Neural progenitor cell (in vitro differentiated cells): ENCODE measurements at places on chromosomes 2 and 18.

GRCh38 chr2:52916981-52917380 is 850.6 kb upstream of the CHAC2 start:
- DNase-seq: no peak

DNA sequence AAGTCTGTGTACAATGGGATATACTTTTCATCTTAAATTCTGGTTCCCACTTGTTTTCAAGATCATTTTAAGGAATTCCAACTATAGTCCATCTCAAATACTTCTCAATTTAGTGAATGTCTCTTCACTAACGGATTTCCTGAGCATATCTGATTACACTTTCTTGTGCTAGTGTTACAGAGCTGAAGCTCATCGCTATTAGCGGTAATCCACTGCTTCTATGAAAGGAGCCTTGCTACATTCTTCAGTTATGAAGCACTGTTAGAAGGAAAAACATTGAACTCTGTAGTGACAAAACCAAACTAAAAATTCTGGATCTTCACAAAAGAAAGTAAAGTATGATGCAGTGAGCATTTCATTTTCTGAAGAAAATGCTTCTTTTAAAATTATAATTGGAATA is 72.0 kb downstream of the AGPS start:
- DNase-seq: no peak

DNA sequence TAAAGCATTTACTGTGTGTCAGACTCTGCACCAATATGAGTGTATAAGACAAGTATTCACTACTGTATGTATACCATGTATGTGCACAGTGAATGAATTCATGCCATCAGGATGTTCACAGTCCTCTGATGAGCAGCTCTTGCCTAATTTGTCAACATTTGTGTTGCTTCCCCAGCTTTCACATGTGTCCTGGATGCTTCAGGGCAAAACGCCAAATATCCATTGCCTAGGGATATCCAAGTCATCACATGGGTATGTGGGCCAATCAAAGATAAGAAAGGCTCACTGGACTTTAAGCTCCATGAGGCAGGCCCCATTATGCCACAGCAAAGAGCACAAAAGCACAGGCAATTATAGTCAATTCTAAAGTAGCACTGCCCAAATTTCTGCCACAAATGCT is 134.2 kb upstream of the CHAC2 start:
- no peak for DNase-seq

DNA sequence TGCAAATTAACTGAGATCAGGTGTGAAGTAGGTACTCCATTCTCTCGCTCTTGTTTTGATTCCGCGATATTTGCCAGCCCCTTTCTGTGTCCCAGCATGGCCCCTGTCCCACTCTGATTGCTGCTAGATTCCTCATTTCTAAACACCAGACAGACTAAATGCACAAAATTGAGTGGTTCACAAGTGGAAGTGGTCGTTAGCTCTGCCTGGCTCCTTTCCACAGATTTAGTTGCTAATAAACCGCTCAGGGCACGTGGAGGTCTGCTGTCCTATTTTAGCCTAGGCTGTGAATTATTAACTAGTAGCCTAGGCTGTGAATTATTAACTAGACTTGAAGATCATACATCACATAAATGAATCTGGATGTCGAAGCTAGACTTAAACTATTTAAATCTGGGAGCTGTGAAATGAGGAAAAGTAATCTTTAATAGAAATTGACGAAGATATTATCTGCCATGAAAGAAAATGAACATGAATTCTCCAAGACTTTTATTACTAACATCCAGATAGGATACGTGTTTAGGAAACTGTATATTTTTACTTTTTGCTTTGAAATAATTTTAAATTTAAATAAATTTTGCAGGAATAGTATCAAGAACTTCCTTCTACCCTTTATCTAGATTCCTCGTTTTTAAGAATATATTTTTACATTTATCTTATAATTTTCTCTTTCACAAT is 3.7 kb downstream of the IL1RL2 start:
- DNase-seq: no peak

DNA sequence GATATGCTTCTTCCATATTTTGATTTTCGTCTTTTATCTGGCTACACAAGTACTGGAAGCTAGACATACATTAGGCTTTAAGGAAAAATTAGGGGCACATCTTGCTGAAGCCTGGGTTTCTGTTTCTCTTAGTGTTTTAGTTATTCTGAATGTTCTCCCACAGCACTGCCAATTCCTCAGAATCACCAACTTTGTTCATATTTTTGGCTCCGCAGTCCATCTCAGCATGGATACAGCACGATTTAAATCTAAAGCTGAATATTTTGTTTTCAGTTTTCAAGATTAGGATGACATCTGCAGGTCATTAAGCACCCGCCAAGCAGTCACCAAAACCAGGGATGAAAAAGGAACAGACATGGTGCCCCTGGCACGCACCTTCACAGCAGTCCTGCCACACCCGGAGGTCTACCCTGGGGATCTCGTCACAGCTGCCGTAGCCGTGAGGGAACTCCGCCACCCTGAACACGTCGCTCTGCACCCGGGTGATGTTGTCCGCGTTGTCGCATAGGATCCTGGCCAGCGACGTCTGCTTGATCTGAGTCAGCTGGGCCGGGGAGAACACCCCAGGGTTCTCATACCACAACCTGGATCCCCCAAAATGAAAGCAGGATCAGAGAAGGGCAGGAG is 101.2 kb downstream of the PXDN start:
- no peak for DNase-seq

DNA sequence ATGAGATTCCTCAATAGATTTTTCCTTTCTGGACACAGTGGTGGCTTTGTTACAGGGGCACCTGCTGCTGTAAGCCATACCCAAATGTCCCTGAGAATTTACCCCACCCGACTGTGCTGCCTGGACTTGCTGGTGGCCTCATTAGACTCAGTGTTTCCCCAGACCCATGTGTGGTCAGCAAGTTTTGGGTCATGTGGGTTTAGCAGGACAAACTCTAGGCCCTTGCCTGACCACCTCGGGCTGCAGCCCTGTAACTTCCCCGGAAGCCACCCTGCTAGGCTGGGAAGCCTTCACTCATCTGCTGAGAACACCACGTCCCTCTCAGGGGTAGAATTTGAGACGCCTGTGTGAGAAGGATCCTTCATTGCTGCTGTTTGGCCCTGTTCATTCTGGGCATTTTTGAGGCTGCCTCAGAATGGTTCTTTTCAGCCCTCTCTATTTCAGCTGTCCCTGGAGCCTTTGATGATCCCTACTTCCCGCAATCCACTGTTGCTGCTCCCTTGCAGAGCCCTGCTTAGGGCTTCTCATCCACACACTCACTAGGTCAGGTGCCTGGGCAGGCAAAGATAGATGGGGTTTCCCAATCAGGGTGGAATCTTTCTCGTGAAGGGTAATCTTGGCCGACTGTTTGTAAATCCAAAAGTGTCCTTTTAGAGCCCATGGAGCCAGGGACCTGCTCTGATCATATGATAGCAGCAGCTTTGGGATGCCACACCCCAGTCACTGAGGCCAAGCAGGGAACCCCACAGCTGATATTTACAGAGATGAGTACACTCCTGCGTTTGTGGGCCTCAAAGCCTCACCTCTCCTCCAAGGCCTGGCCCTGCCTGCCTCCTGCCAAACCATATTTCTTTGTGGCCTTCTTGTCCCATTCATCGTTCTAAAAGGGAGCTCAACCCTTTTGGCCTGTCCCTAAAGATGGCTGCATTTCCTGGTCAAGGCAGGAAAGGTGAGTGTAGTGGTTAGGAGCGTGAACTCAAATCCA is 6.7 kb downstream of the EHD3 start:
- DNase-seq: no peak

DNA sequence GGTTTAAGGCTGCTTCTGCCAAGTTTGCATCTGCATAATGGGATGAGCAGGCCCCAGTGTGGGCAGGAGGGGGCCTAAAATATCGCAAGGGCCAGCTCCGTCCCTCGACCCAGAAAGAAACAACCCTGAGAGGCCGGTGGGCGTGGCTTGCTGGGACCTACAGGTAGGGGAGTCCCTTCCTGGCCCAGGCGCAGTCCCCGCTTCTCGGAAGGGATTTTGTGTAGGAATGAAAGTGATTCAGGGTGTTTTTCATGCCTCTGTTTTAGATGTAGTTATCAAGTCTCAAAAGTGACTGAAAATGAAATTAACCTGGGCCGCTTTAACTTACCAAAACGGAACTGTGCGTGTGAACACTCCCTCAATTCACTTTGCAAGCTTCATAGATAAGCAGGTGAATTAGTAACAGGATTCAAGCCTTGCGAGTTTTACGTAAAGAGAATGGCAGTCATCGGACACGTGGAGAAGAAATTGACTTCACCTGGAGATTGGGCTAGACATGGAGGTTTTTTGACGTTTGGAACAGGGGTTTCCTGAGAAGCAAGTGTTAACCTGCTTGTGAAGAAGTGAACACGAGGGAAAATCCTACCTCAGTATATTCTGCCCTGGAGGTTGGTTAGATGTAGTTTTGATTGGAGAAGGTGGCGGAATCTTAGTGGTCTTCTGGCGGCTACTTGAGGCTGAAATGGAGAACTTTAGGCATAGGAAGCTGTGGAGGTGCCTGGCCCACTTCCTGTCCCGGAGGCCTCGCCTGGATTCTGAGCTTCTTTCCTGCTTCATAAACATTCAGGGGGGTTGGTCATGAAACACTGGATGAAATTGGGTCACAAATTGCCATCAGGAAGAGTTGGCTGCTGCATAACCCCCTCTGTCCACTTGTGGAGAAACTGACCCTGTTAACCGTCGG is 1.7 kb downstream of the NCK2 start:
- peak; percentile 76 for DNase-seq

DNA sequence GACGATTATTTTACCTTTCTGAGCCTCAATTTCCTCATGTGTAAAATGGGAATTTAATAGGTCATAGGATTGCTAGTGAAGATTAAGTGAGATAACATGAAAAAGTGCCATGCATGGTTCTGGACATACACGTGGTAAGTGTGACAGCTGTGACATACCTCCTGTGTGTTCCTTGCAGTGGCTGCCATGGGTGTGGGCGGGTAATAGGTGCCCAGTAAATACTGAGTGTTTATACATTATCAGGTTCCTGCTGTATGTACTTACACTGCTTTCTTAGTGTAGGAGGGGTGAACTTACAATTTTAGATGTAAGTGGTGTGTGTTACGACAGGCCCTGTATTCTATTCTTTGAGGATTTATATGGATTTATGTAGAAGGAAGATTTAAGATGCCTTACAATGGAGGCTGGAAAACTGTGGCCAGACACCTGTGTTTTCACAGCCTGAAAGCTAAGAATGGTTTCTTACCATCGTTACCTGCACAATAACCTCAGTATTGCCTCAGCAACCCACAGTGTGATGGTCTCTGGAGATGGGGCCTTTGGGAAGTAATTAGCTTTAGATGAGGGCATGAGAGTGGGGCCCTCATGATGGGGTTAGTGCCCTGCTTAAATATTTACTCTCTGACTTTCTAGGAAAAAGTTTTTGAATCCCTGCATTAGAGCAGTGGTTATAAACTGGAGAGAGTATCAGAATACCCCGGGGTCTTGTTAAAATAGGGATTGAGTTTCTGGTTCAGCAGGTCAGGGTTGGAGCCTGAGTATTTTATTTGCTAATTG is 78.1 kb downstream of the ASAP2 start:
- no peak for DNase-seq

DNA sequence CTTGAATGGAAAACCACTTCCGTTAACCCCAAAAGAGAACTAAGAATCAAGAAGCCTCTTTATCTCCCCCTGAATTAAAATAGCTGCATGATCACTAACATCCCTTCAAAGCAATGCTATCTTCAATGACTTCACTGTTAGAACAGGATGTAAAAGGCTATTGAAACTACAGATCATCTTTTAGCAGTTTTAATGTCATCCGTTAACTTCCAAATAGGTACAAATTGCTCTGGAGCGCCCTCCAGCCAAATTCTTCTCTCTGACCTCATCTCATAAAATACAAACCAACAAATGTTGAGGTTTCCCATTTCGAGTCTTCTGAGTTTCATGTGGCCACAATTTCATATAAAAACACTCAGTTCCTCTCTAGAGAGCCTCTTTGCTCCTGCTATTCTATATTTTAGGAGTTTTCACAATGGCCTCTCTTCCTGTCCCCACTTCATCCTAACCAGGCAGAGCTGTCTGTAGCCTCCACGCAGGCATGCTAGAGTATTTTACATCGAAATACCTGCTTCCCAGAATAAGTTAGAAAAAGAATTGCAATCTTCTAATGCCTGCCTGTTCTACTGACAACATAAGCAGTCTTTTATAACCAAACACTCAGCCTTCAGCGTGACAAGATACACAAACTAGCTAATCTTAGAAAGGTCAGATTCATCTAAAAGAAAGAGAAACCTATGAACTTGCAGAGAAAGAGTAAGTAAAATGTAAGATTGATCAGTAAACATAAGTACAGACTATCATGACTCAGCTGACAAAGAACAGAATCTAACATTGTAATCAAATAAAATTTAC is 37.9 kb downstream of the B4GALT6 start:
- DNase-seq: no peak

GRCh38 chr18:65659912-65660311 is 90.9 kb upstream of the CDH7 start:
- DNase-seq: no peak

- DNase-seq: no peak
These were observed 75.4 kb upstream of the UBE2E3 start for GRCh38 chr2:180905002-180905401.

- DNase-seq: no peak
These were observed 1109.2 kb downstream of the LRP1B start for GRCh38 chr2:141021611-141022010.
